ENCODE measurements at places on chromosomes 12 and 14.

DNA sequence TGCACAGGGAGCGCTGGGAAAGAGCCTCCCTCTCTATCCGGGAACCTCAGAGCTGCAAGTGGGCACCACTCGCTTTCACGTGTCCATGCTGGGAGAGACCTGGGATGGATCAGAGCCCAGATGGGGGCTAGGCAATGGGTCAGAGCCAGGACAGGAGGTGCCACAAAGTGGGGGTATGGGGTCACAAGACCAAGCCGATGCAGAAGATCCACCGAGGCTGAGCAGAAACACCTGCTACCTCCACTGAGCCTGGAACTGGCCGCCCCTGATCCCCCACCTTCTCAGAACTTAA is 180.9 kb upstream of the SFSWAP start:
- DNase-seq, result no peak

GRCh38 chr12:9347328-9348127 is 139.3 kb upstream of the PZP start:
- no peak for DNase-seq

DNA sequence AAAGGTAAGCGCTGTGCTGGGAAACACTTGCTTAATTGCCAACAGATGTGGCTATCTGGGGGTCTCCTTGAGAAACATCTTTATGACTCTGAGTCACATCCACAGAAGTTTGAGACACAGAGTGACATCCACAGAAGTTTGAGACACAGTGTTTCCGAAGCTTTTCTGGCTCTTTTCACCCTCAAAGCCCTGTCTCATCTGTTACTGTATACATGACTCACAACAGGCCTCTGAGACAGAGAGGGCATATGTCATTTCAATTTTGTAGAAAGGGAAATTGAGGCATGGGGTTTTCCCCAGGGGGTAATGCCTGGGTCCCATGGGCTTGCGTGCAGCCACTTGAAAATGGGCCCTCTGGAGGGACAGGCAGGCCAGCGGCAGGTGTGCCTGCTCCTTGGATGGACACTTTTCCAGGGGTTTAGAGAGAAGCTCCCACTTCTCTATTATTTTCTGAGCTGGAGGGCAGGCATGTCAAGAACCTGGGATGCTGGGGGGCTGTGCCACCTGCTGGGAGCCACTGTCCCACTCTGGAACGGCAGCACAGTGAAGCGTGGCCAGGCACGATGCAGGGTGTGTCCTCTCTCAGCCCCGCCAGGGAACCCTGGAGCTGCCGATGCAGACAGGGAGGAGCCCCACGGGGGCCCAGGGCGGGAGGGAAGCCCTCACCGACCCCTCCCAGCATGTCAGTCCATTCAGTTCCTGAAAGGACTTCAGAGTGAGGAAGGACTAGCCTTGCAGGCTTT is 111.3 kb upstream of the FKBP4 start:
- no peak for DNase-seq

DNA sequence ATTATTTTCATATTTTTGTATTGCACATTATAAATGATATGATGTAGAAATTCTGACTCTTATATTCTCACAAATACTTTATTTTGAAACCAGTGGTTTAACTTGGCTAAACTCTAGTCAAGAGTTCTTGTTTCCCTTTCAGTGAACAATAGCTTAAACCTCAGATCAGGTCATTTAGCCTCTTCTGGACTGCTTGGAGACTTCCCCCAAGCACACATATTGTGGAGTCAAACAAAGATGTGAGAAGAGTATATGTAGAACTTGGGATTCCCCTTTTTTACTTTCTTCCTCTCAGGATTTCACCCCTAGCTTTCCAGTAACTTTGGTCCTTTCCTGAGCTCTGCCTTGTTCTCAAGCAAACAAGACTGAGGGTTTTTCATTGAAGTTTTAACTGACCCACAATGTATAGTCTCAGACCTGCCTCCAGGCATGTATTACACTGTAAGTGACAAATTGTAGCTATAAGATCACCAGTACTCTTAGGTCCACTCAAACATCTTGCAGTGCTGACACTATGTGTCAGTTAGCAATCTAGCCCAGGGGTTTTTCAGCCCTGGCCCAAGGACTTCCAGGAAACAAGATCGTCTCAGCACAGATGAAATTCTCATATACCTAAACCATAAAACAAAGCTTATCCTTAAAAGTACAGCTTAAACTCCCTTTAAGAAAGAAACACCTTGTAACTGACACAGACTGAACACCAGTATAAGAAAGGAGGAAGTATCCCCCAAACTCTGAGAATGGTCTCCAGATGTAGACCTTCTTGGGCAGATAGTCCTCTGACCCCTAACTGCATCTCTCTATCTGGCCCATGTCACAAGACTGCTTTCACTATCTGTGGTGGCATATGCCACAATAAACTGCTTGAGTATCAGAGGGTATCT is 98.6 kb downstream of the SLC6A15 start:
- DNase-seq, result no peak

DNA sequence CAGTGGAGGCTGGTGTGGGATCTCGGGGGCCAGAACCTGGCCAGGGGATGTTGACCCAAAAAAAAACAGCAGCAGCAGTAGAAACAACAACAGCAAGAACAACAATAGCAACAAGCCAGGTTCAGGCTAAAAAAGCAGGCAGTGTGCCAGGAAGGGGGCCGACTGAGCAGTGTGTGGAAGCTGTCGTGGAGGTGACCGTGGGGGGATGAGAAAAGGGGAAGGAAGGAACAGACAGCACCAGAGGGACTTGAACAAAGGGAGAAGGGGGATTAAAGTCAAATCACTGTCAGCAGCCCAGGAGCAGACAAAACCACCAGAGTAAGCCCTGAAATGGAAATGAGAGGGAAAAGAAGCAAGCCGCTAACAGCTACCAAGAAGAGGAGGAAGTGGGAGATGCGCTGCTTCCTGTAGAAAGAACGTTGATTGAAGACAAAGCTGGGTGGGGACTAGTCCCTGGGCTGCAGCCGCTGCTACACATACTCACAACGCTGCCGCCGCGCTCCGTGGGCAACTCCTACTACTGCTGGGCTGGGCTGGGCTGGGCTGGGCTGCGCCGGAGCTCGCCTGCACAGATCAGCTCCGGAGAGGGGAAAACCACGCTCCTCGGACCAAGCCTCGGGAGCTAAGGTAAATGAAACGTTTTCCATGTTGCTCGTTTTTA is at the start of gene GNG2:
Gene GNG2, plus strand, starts transcription at position 449 of the 661 bp plus-strand sequence. CDS start 90,067 bp downstream, outside the sequence.
- DNase-seq, result peak; percentile 13

- no peak for DNase-seq
Observed at GRCh38 chr12:262817-263216, at the start of gene SLC6A13. SLC6A13 (minus strand) TSS chr12:262836; CDS start chr12:260052, 2,784 bp downstream.

GRCh38 chr14:102926104-102926503 is 3.6 kb downstream of the AMN start:
- no peak for DNase-seq

DNA sequence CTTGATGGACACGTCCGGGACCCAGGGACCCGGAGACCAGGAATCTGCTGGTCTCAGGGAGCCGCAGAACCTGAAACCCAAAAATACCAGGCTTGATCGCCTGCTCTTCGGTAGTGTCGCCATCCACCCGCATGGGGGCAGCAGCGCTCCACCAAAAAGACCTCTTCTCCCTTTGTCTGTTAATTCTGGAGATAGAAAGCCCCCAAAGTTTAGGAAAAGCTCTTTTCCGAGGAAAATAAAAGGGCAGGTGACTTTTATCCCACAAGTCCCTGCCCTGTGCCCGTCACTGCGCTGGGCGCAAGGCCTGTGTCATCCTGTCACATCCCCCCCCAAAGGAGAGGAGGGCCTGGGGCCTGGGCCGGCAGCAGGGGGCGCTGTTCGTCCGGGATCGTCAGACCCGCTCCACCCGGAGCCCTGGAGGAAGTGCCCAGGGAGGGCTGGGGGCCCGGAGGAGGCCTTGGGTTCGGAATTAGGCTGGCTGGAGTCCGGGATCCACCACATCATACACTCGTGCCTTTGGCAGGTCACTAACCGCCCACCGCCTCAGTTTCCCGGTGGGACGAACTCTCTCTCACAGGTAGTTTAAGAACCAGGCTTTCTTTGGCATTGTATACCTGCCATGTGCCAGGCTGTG is 31.9 kb downstream of the DAD1 start:
- DNase-seq, result peak; percentile 31

DNA sequence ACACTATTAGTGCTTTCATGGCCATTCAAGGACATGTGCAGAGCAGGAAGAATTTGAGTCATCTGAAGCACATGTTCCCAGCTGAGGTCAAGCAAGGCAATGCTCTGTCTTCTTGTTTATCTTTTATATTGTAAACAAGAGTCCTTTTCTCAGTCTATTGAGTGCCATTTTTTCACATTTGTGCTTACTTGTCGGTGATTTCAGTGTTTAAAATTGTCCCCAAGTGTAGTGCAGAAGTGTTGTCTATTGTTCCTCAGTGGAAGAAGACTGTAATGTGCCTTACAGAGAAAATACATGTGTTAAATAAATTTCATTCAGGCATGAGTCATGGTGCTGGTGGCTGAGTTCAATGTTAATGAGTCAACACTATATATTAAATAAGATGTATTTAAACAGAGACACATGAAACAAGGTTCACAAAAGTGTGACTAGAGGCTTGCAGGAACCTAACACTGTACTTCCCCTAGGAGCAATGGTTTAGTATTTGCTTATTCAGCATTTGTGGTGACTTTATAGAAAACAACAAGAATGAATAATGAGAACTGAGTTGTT is 391.1 kb downstream of the LRIG3 start:
- DNase-seq, result peak; percentile 36

DNA sequence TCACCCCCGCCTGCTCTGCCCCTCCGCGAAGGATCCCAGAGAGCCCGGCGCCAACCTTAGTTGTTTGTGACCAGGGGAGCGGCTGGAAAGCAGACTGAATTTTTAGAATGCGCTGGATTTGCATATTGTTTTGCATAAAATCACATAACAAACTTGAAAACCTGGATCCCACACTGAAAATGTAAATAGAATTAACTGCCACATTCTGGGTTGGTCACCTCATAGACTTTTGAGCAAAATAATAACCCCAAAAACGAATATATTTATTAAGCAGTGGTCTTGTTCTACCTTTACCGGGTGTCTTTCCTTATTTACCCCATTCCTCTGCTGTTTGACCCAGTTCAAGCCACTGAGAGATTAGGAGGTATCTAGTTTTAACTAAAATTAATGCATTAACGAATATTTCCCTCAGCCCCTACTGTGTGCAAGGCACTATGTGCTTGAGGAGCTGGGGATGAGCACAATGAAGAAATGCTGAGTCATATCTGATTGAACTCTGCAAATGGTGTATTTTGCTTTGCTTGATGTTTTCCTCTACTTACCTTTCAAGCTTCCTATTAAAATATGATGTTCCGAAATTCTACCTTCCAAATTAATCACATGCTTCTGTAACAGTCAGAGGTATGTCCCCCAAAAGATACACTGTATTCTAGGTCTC is 438 bp upstream of the EGLN3 start:
- DNase-seq, result no peak

Measured in RCC 7860 (cell line).